Retinal pigment epithelial cell (primary cell): ENCODE measurements at places on chromosomes 7 and 10.
A peak's percentile ranks its signal among the peaks of the same experiment; 100 is the strongest.

DNA sequence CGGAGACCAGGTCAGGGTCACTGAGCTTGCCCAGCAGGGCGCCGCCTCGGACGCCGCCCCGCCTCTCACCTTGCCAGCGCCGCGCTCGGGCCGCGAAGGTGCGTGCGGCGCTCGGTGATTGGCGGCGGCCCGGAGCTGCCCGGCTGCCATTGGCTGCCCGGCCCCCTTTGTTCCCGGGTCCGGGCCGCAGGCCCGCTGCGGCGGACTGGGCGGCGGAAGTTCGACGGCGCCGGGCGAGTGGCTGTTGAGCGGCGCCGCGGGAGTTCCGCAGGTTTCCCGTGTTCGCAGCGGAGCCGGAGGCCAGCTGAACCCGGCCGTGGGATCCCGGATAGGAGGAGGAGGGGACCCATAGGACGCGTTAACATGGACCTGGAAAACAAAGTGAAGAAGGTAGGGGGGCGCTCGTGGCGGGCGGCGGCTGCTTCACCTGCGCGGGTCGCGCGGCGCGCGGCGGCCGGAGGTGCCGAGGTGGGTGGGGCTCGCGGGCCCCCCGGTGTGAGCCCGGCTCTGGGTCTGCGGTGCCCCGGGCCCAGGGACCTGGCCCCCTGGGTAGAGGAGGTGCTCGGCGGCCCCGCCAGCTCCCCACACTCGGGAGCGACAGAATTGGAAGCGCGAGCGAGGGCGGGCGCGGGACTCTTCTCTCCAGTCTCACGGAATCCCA is at the start of gene TES:
Gene TES (plus strand): TSS at position 195 of the 661 bp plus-strand sequence. CDS start 169 bp downstream, at position 364.
- DNase-seq: no peak

DNA sequence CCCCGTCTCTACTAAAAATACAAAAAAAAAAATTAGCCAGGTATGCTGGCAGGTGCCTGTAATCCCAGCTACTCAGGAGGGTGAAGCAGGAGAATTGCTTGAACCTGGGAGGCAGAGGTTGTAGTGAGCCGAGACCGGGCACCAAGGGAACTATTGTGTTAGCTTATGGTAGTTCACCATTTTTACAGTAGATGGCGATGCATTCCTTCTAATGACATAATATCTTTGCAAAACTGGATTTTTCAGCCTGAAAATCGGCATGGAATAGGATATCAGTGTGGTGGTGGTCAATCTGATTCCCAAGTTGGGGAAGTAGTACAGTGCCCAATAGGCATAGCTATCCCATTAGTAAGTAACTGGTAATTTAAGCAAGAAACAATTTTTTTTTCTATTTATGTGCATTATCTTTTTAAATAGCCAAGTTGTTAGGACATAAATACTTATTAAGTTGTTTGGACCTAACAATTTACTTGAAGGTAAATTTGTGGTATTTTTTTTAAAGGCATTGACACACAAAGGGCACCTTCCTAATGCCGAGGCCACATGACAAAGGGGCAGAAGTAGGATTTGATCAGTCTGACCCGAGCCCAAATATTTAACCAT is 17.6 kb upstream of the IMPDH1 start:
- DNase-seq: no peak

- DNase-seq: no peak
Measured at GRCh38 chr10:6103591-6103990, 14.8 kb downstream of the RBM17 start.

- no peak for DNase-seq
Measured at GRCh38 chr7:157434231-157434630, 97.4 kb downstream of the DNAJB6 start.

- DNase-seq: no peak
Measured at GRCh38 chr7:95373323-95373722, 22.9 kb downstream of the PON3 start.

DNA sequence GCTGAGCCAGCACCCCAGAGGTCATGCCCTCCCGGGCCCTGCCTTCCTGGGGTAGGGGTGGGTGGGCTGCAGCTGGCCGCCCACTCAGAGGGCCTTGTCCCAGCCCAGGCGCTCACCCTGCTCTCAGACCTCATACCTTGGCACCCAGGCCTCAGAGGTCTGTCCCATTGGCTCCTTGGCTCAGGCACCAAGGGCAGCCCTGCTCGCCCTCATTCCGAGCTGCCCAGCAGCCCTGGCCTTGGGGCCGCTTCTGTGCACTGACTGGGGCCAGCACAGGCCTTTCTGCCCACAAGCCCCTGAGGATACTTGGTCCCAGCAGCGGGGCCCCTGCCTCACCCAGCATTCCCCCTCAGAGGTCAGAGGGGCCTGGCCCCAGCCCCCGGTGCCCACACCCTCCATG is 34.3 kb downstream of the YKT6 start:
- DNase-seq: no peak

GRCh38 chr7:48388911-48389310 is 217.7 kb downstream of the ABCA13 start:
- DNase-seq: no peak

GRCh38 chr10:88256013-88256680 is 327.0 kb downstream of the RNLS start:
- no peak for DNase-seq

GRCh38 chr10:30454744-30455510 is 20.9 kb downstream of the MAP3K8 start:
- DNase-seq: peak; percentile 78

GRCh38 chr10:70323138-70323696 is 39.4 kb upstream of the NPFFR1 start:
- DNase-seq: no peak

DNA sequence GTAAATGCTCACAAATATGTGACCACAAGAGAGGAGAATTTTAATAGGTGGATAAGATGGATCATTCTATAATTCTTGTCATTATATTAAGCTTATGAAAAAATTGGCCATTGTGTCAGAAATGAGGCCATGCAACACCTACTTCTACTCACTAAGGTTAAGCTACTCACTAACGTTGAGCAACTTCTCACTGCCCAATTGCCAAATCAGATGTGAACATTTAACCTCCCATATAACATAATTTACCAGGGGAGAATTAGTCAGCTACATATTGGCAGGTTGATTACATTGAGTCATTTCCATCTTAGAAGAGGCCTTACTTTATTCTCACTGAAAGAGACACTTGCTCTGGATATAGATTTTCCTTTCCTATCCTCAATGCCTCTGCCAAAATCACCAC is 211.2 kb upstream of the DGKB start:
- no peak for DNase-seq

- no peak for DNase-seq
Measured at GRCh38 chr7:144579687-144580086, 176.2 kb upstream of the NOBOX start.

DNA sequence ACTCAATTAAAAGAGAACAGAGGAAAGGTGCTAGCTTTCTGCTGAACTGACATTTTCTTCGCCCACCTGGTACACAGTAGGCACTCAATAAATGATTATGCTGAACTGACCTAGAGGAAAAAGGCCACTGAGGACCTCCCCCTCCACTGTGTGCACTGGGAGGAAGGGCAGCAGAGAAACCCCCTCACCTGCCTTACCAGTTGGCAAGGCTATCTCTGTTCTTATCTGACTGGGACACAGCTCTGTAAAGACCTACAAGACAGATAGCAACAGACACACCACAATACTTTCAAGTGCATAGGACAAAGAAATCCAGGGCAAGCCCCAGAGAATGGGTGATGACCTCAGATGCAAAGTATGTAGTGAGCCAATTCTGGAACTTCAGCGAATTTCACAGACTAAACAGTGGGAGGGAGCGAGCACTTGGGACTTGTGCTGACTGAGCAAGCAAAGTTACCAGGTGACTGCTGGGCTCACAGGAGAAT is 30.4 kb downstream of the PDLIM1 start:
- DNase-seq: no peak
